Bronchial epithelial cell (primary cell): ENCODE measurements at places on chromosomes 16 and 17. TPM values are rescaled to one million over a fixed set of nuclear protein-coding genes. Genes with fewer than 3 reads are reported as not detected.

DNA sequence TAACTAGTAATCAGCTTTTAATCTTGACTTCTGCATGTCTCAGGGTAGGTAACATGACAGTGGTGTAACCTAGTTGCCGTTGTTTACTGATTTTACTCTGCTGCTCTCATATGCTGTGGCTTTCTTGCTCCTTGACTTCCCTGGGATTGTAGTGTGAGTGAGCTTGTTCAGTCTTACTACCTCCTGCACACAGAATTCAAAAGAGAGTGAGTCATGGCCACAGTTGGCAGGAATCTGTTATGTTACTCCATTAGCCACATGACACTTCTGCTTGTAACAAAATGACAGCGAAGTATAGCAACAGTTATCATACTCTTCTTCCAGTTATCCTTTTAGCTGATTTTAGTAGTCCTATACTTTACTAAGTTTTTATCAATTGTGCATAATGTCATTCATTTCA is 18.8 kb downstream of the TNRC6A start:
- DNase-seq, result peak; percentile 92

GRCh38 chr16:72963533-72964315 is 84.2 kb downstream of the ZFHX3 start:
- no peak for DNase-seq

SLC9A5 gene
- total RNA-seq, result 0.26 TPM in 2 replicates

MARVELD3 gene
- total RNA-seq, result 16.6 and 21.3 TPM in 2 replicates
